Hippocampal formation (tissue), 2 donors: ENCODE measurements at places on chromosomes 4 and X.

GRCh38 chr4:169024762-169025161 lies 14.7 kb upstream of the CBR4 start:
- peak; percentile 1 for DNase-seq

GRCh38 chrX:71514367-71515037 lies 18.4 kb upstream of the OGT start:
- no peak for DNase-seq

- no peak for DNase-seq
These were observed 404.7 kb upstream of the GNPDA2 start for GRCh38 chr4:45131020-45131419.

GRCh38 chr4:152321398-152321797 lies 214.5 kb downstream of the FBXW7 start:
- no peak for DNase-seq

DNA sequence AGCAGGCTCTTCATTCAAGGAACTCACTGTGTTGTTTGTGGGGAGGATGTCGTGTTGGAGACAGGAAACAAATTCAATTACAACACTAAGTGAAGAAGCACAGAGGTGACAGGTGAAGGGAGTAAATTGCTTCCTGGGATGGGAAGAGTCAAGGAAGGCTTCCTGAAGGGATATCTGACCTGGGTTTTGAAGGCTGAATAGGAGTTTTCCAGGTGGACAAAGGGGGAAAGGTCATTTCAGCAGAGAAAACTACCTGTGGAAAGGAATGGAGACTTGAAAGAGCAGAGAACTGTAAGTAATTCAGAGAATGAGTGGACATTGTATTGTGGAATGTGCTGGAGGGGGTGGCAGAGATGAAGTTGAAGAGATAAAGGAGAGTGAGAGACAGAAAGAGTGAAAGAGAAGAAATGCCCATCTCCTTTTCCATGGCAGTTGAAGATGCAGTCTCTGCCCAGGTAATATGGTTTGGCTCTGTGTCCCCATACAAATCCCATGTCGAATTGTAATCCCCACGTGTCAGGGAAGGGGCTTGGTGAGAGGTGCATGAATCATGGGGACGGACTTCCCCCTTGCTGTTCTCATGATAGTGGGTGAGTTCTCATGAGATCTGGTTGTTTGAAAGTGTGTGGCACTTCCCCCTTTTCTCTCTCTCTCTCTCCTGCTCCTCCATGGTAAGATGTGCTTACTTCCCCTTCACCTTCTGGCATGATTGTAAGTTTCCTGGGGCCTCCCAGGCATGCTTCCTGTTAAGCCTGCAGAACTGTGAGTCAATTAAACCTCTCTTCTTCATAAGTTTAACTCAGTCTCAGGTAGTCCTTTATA lies 205.7 kb upstream of the BCOR start:
- DNase-seq: no peak

GRCh38 chr4:19030048-19030447 lies 1008.5 kb upstream of the LCORL start:
- no peak for DNase-seq

DNA sequence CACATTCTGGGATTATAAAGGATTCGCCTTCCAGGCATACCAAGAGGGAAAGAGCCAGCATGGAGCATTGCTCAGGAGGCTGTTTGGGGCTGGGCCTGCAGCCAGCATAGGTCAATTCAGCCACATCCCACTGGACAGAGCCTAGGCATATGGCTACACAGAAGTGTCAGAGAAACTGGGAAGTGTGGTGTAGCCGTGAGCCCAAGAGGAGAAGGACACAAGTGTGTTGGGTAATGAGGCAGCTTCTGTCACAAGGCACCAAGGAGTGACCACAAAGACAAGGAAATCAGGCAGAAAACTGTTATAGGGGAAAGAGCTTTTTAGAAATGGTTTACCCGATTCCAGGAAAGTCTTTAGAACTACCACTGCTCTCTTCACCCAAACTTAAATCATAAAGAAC lies 178.6 kb upstream of the TBL1X start:
- no peak for DNase-seq

- no peak for DNase-seq
These were observed 8.2 kb downstream of the RTL3 start for GRCh38 chrX:78650906-78651437.

- no peak for DNase-seq
These were observed at the start of gene ALB for GRCh38 chr4:73404042-73404441. Gene ALB (plus strand): TSS chr4:73404287. CDS start chr4:73404328, 41 bp downstream.

DNA sequence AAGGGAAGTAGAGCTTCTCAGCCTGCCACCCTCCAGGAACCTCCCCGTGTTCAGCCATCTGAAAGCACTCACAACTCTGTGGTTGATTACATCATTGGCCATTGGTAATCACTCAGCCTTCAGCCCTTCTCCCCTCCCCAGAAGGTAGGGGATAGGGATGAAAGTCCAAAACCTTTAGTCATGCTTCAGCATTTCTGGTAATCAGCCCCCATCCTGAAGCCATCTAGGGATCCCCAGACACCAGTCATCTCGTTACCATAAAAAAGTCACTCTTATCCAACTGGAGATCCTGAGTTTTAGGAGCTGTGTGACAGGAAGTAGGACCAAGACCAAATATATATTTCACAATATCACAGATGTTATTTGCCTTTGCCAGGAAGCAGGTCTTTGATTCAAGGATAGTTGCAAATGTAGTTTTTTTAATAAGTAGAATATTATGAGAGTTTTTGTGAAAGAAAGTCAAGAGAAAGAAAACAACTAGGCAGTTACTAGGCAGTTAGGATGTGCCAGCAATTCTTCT lies 364.6 kb upstream of the NOCT start:
- no peak for DNase-seq

DNA sequence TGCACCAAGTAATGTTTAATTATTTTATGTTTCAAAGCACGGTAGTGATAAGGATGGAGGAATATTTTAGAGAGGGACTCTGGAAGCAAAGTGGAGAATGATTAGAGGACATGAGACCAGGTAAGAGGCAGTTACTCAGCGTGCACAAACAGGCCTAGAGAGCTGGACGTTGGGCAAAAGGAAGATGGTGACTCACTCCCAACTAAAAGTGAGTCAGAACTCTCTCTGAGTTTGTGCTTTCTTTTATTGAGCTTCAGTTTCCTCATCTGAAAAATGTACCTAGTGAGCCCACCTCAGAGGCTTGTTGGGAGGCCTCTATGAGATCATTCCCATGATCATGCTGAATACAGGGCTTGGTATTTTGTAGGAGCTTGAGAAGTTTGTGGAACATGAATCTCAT lies 1.6 kb upstream of the ZC4H2 start:
- no peak for DNase-seq

DNA sequence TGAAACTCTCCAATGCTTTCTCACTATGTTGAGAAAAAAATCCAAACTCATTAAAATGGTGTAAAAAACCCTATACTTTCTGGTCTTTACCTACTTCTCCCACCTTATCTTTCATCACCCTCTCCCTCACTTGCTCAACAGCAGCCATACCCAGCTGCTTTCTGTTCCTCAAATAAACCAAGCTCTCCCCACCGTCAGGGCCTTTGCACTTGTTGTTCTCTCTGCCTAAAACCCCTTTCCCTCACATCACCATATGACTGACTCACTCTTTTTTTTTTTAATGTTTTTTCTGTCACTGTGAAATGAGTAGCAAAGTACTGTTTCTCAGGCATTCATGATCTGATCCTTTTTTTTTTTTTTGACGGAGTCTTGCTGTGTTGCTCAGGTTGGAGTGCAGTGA lies 122.3 kb upstream of the TMEM164 start:
- DNase-seq: no peak

- no peak for DNase-seq
These were observed 39.5 kb downstream of the KANTR start for GRCh38 chrX:53133400-53133799.

DNA sequence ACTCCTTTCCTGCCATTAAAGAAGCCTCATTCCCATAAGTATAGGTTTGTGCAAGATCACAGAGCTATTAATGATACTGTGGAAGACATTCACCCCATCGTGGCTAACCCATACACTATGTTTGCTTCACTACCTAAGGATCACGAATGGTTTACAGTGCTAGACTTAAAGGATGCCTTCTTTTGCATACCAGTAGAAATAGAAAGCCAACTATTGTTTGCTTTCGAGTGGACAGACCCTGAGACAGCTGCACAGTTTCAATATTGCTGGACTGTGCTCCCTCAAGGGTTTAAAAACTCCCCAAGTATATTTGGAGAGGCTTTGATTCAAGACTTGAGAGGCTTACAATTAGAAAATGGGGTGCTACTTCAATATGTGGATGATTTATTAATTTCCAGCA lies 16.0 kb upstream of the PAPSS1 start:
- DNase-seq: no peak

GRCh38 chr4:7513671-7514070 lies 78.9 kb upstream of the PSAPL1 start:
- DNase-seq: no peak

DNA sequence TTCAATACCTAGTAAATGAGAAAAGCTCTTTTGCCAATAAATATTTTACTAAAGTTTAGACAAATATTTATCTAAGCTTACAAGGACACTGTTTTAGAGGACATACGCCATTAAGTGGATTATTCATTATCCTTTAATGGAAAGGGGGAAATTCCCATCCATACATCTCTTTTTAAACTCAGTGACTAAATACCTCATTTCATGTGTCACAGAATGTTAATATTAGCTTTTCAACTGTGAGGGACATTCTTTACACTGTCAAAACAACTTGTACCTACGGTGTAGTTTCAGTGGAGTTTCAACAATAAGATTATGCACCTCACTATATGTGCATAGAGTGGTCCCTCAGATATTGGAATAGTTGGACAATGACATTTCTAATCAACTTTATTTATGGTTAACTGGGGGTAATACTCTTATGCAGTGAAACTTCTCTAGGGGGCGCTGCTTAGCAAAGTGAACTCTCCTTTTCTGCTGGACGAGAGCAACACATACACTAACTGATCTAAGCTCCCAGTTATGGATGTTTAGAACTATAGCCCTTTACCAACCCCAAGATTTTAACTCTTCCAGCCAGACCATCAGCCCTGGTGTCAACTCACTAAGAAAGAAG lies 9.7 kb downstream of the HS6ST2 start:
- no peak for DNase-seq

GRCh38 chrX:152899111-152899873 lies 1.4 kb downstream of the ZNF185 start:
- no peak for DNase-seq

- peak; percentile 54 for DNase-seq
These were observed 46.0 kb upstream of the TMPRSS11F start for GRCh38 chr4:68175562-68176155.

DNA sequence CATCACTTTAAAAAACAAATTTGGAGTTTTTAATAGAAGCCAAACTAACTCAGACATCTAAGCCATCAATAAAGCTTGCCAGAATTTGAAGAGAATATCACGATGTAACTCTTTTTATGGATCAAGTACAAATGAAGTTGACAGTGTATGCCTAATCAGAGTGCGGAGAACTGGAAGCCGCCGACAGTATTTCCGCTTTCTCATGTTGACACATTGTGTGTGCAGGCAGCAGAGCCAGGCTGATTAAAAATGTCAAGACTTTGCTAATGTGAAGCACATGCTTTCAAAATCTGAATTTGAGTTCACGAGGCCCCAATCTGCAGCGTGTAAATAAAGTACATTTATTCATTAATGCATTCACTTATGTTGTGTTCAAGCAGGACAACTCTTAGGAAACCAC lies 161.2 kb downstream of the TENM3 start:
- DNase-seq: no peak

- DNase-seq: peak; percentile 77
These were observed at the start of gene HHIP for GRCh38 chr4:144645631-144646522. Gene HHIP (plus strand): TSS chr4:144646156. CDS start chr4:144646676, 520 bp downstream.

DNA sequence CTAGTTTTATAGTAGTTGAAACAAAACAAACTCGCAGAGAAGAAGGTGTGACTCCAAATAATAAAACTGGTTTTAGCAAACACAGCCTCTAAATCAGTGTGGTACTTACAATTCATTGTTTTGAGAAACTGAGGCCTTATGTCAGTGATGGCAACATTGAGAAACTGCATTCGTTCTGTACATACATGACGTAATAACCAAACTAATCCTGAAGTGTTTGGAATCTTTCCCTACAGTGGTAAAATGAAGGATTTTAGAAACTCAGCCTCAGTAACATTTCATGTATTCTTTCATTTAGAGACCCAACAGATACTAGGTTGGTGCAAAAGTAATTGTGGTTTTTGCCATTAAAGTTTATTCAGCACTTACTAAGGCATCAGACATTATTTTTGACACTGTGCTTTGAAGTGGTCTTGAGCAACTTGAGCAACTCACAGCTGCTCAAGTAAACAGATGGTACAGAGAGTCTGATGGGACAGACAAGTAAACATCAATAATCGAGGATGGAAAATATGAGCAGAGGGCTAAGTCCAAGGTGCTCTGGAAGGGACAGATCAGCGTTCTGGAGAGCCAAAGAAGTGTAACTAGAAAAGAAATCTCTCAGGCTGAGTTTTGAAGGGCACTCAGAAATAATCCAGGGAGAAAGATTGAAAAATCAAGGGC lies 390.8 kb upstream of the BOD1L1 start:
- DNase-seq: no peak

GRCh38 chrX:121864561-121864960 lies 817.2 kb downstream of the GLUD2 start:
- no peak for DNase-seq

- DNase-seq: no peak
These were observed 23.4 kb downstream of the LANCL3 start for GRCh38 chrX:37594755-37595382.

DNA sequence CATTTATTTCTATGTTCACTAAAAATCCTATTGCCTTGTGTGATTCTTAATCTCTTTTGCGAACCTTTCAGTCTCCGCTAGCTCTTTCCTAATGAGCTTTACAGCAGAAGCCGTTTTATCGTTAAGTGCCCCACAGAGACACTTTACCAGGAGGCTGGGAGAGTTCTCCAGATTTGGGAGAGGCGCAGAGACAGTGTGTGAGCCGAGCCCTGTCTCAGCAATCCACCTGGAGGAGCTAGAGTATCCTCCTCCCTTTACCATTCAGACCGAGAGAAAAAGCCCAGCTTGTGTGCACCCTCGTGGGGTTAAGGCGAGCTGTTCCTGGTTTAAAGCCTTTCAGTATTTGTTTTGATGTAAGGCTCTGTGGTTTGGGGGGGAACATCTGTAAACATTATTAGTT lies 54.9 kb upstream of the MTM1 start:
- no peak for DNase-seq

GRCh38 chr4:157128395-157128794 lies 52.4 kb downstream of the GLRB start:
- peak; percentile 7 for DNase-seq

- DNase-seq: no peak
These were observed 49.0 kb upstream of the EGFL6 start for GRCh38 chrX:13520351-13520750.

DNA sequence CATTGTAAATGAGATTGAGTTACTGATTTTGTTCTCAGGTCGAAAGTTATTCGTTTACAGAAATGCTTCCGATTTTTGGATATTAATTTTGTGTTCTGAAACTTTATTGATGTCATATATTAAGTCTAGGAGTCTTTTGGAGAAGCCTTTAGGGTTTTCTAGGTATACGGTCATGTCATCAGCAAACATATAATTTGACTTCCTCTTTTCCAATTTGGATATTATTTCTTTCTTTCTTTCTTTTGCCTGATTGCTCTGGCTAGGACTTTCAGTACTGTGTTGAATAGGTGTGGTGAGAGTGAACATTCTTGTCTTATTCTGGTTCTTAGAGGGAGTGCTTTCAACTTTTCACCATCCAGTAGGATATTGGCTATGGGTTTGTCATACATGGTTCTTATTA lies 35.4 kb upstream of the PDLIM5 start:
- DNase-seq: no peak

GRCh38 chrX:67953658-67954057 lies 409.8 kb downstream of the AR start:
- no peak for DNase-seq
